Bronchial smooth muscle cell (primary cell): ENCODE measurements at places on chromosomes 13 and 19. TPM values are rescaled to one million over a fixed set of nuclear protein-coding genes. Genes with fewer than 3 reads are reported as not detected.

Gene EDNRB
- total RNA-seq, result 46.2 and 62.6 TPM in 2 replicates

Gene LRRC4B
- under 0.01 and 0.94 TPM in 2 replicates for total RNA-seq

Gene VMAC
- total RNA-seq, result 6.4 and 7.6 TPM in 2 replicates

Gene ZFP30
- 10.9 and 18.3 TPM in 2 replicates for total RNA-seq

Gene FUT3
- total RNA-seq, result not detected in 2 replicates

Gene OLFM4
- not detected in 2 replicates for total RNA-seq

Gene USHBP1
- not detected in 2 replicates for total RNA-seq

Gene FBXO17
- total RNA-seq, result 23.0 and 27.2 TPM in 2 replicates
